ENCODE measurements at places on chromosomes 5 and 9. TPM values are rescaled to one million over a fixed set of nuclear protein-coding genes. Genes with fewer than 3 reads are reported as not detected.

Gene GABRA6
- total RNA-seq: not detected

Gene OGN
- total RNA-seq: not detected

Gene MTRR
- 33.6 TPM for total RNA-seq

Gene PCDHAC2
- 3.5 TPM for total RNA-seq

Gene LRRC19
- not detected for total RNA-seq

Gene IL13
- total RNA-seq: not detected
